PC-3 (cell line): ENCODE measurements at places on chromosomes 6 and 20. TPM values are rescaled to one million over a fixed set of nuclear protein-coding genes. Genes with fewer than 3 reads are reported as not detected.

GRCh38 chr6:155448668-155449449 lies 6.8 kb downstream of the NOX3 start:
- no peak for DNase-seq

DNA sequence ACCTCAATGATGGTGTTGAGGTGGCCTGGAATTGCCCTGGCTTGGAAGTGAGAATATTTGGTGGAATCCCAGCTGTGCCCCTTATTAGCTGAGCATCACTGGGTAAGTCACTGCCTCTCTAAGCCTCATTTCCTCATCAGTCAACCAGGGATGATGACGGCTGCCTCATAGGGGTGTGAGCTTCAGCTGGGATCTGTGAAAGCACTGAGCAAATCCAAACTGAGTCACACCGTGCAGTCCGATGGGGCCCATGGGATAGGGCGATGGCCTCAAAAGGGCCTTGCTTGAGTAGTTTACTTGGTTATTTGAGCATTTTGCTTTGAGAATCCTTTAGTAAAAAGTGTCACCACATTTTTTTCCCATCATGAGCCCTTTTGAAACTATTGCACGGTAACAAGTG lies 1.1 kb downstream of the SLC22A1 start:
- DNase-seq, result no peak

- no peak for DNase-seq
These were observed 47.4 kb downstream of the HLA-DPB1 start for GRCh38 chr6:33123181-33123580.

- DNase-seq, result no peak
These were observed 434.0 kb upstream of the JARID2 start for GRCh38 chr6:14811775-14812428.

GRCh38 chr20:19341348-19342053 lies 129.1 kb downstream of the SLC24A3 start:
- DNase-seq, result no peak

DNA sequence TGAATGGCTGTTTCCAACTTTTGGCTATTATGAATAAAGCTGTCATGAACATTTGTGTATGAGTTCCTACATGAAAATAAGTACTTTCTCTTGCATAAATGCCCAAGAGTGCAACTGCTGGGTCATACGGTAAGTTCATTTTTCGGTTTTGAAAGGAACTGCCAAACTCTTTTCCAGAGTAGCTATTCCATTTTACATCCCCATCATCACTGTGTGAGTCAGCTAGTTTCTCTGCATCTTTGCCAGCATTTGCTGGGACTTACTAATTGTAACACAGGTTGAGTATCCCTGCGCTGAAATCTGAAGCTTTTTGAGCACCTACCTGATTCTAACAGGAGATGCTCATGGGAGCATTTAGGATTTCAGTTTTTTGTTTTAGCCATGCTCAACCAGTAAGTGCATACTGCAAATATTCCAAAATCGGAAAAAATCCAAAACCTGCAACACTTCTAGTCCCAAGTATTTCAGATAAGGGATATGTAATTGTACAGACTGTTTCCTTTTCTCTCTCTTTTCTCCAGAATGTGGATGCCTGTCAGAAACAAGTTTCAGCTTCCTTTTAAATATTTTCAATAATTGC lies 118.4 kb downstream of the DTNBP1 start:
- DNase-seq, result no peak

DNA sequence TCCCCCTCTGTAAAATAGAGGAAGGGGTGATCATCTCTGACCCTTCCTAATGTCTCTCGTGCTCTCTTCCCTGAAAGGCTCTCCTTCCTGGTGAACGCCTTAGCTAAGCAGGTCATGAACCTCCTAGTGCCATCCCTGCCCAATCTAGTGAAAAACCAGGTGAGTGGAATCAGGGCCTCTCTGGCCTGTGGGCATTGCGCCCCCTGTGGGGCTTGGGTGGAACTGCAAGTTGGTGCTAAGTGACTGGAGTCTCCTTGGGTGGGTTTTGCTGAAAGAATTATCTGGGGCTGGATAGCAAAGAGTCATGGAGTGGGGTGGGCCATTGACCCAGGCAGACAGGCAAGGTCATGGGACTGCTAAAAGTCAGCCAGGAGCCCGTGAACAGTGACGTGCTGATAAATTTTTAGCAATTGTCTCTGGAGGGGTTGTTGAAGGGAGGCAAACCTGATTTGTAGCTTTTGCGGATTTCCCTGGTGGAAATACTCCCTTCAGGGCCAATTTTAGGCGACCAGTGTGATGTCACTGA lies 8.9 kb downstream of the BPIFB1 start:
- DNase-seq, result peak; percentile 61

DNA sequence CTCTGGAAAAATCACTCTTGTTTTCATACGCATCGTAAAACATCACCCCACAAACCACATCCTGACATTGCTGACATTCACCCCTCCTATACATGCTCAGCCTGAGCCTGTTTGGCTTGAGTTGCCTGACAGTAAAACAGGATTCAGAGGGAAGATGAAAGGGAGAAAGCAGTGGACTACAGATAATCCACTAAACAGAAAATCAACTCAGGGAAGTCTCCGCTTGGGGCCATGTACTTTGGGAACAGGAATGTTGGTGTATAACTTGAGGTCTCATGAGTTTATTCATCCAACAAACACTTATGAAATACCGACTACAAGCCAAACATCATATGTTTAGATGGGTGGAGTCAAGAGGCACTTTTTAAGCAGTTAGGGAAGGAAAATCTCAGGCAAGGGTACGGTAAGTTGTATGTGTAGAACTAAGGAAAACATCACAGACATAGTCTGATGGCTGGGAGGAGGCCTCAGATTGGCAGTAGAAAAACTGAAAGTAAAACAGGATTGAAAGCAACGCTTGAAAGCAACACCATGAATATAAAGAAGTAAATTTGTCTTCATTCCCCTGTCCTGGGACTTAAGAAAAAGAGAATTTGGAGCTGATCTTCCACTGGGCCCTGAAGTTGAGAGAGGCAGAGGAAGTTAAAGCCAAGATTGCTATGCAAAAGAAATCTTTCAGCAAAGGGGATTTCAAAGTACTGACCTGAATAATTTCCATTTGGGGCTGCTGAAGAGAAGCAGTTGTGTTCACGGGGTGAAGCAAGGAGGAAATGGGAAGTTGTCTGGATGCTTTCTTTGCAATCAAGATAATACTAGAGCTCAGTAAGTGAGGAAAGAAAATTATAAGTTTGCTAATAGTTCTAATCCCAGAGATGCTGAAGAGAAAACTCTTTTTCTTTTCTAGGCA lies 28.8 kb downstream of the PDE7B start:
- peak; percentile 60 for DNase-seq

DNA sequence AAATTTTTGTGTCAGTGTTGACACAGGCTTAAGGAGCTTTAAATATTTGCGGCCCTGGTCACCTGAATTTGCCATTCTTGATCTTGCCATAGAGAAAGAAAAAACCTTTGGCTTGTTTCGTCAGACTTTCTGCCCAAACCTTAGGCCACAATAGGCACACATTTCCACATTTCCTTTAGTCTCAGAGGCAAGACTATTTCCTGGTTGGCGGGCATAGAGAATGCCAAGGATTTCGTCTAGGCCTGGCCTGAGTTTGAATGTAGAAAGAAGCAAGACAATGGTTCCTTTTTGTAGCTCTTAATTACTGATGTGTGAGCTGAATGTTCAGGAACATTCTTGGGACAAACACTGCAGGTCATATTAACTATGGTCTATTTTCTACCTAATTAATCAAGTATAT lies 108.1 kb downstream of the TRMT11 start:
- no peak for DNase-seq

GRCh38 chr20:35277127-35277526 lies 795 bp downstream of the MMP24OS start:
- no peak for DNase-seq

GRCh38 chr6:136685540-136686108 lies 106.7 kb downstream of the MAP3K5 start:
- DNase-seq, result peak; percentile 91

DNA sequence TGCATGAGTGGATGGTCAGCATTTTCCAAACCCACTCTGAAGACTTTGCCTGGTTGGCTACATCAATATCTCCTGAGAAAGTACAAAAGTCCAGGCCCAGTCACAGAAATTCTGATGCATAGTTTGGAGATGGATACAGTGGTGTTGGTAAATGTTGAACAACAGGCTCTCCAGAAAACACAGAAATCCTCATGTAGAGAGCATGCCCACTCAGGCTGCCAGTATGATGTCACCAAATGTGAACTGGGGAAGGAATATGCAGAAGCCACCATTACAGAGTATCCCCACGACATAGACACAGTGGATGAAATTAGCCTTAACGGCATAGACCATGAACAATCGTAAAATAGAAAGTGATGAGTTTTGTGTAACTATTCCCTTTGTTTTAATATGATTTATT lies 97.1 kb upstream of the NXT1 start:
- no peak for DNase-seq

GRCh38 chr20:49464556-49464955 lies 17.9 kb downstream of the KCNB1 start:
- DNase-seq, result no peak

- DNase-seq, result no peak
These were observed 21.0 kb downstream of the ZMYND8 start for GRCh38 chr20:47335251-47336128.

- peak; percentile 87 for DNase-seq
These were observed 149.7 kb upstream of the TNFAIP3 start for GRCh38 chr6:137717074-137718073.

DNA sequence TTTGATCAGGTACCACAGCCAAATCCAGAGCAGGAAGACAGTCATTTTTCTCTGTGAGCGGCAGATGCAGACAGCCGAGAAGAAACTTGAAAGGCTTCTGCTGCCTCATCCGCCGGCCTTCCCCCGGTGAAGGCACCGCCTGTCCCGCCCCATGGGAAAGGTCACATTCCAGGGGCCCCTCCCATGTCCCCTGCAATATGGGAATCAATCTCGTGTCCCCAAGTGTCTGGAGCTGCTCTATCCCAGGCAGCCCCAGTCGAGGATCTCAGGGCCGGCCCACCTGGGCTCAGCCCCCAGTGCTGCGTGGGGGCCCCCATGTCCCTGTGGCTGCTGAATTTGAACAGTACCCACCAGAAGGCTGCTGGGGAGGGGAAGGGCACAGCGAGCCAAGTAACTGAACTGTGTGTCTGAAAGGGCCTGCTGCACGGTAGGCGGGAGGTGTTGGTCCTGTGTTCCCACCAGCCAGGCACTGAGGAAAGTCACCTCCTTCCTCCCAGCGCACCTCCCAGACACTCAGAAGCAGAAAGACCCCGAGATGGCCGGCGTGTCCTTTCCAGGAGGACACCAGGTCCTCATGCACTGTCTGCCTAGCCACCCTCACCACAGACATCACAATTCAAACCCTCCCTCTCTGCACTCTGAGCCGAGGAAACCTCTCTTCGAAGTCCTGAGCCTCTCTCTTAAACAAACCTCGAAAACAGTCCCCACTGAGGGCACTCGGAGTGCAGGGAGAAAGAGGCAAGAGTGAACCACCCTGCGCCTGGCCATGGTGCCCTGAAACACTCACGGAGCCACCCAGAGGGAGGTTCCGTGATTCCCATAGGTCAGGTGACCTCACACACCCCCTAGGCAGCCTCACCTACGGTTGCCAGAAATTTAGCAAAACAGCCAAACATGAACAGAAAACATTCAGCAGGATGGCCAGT lies 99.3 kb downstream of the PSMB1 start:
- DNase-seq, result no peak

GRCh38 chr6:36349240-36349639 lies 12.6 kb upstream of the BNIP5 start:
- peak; percentile 50 for DNase-seq

- no peak for DNase-seq
These were observed 23.7 kb upstream of the PPP1R14C start for GRCh38 chr6:150119173-150119572.

The BMP7 gene
- total RNA-seq, result not detected in 2 replicates

The MAP1LC3A gene
- total RNA-seq, result 0.22 and 2.7 TPM in 2 replicates

The GLYATL3 gene
- not detected in 2 replicates for total RNA-seq

The PRPH2 gene
- not detected in 2 replicates for total RNA-seq

The PRRT1 gene
- 1.5 TPM in 1 of 2 replicates, not detected in the other for total RNA-seq

The MUC22 gene
- total RNA-seq, result 0.06 TPM in 1 of 2 replicates, not detected in the other

The NOX3 gene
- total RNA-seq, result not detected in 2 replicates

The C20orf144 gene
- 0.17 TPM in 1 of 2 replicates, not detected in the other for total RNA-seq
